ENCODE measurements at places on chromosomes 3 and 15. TPM values are rescaled to one million over a fixed set of nuclear protein-coding genes. Genes with fewer than 3 reads are reported as not detected.
A peak's percentile ranks its signal among the peaks of the same experiment; 100 is the strongest.

APOD gene
- 153 TPM for total RNA-seq

CBLB gene
- 145 TPM for total RNA-seq

IFRD2 gene
- total RNA-seq, result 43.3 TPM

DNA sequence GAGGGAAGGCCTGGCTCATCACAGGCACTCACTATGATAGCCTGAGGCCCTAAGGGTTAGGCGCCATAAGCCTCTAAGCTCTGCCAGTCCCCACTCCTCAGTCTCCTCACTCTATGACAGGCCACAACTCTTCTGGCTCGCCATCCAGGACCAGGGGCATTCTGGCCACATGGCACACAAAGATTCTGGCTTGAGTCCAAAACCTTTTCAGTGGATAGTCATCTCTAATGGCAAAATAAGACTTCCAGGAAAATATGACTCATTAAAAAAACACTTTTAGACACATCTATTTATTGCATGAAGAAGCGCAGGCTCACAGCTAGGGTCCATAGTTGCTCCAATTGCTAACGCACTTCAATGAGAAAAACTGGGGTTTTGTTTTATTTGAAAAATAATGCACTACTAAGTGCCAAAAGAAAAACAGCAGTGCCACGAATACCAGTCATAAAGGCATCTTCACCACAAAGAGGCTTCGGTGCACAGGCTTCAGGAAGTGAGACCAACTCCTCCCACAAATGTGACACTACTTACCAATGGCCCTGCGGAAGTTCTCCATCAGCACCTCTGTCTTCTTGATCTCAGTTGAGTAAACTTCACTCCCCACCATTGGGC lies 11.1 kb downstream of the RUVBL1 start:
- DNase-seq, result no peak

NANOGP8 gene
- total RNA-seq, result not detected

GNL3 gene
- total RNA-seq, result 38.2 TPM

- DNase-seq, result no peak
Measured at GRCh38 chr15:99734575-99734974, 1.3 kb upstream of the LYSMD4 start.

- DNase-seq, result no peak
Measured at GRCh38 chr15:90414408-90415028, 26.5 kb downstream of the IQGAP1 start.

GRCh38 chr15:94587113-94587512 lies 355.8 kb downstream of the MCTP2 start:
- no peak for DNase-seq

DNA sequence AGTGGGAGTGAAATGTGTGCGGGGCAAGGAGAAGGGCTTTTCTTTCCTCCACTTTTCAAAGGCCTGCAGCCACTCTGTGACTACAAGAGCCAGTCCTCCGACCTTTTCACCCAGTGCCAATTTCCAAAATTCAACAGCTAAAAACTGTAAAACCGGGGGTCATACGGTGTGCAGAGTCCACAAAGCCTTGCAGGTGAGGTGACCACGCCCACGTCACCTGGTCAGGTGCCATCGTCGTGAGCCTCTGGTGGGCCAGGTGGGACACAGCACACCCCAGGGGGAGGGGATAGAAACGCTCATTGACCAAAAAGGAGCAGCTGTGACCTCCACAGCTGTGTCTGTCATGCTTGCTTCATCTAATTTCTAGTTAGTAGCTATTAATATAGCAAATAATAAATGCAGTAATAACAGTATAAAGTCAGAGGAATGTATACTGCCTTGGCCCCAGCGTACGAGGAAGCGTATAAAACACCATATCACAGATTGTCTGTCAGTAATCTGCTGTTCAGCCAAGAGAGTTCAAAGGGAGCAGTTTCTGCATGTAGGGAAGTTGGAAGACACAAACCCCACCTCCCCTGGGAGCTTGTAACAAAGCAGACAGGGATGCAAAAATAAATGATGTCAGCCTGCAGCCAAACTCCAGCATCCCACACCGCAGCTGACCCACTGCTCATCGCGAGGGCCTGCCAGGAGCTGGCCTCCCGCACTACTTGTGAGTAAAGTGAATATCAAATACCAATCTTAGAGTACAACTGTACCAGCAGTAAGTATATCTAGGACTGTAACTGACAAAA lies 86.7 kb downstream of the VGLL4 start:
- DNase-seq, result no peak

DNA sequence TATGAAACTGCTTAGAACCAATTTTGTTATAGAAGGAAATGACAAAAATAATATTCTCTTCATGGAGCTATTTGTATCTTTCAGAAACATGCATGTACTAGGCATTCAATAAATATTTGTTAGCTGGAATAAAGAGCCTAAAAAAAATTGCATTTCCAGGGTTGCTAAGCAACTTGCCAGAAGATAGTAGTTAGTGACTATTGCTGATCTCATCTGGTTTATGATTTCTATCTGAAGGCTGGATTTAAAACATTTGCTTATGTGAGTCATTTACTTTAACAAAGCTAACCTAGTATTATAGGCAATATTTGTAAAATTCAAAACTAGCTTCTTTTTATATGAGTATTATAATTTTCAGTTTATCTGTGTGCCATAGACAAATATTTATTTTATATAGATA lies 78.3 kb downstream of the NAALADL2 start:
- DNase-seq, result no peak

DNAH1 gene
- total RNA-seq, result 21.0 TPM

GRCh38 chr3:132563420-132564069 lies 33.5 kb upstream of the ACKR4 start:
- DNase-seq, result no peak

PAK6 gene
- total RNA-seq, result 0.68 TPM

CFAP91 gene
- total RNA-seq, result not detected

- no peak for DNase-seq
Measured at GRCh38 chr15:92714077-92714476, 58.5 kb upstream of the FAM174B start.

CD96 gene
- 13.7 TPM for total RNA-seq

DNA sequence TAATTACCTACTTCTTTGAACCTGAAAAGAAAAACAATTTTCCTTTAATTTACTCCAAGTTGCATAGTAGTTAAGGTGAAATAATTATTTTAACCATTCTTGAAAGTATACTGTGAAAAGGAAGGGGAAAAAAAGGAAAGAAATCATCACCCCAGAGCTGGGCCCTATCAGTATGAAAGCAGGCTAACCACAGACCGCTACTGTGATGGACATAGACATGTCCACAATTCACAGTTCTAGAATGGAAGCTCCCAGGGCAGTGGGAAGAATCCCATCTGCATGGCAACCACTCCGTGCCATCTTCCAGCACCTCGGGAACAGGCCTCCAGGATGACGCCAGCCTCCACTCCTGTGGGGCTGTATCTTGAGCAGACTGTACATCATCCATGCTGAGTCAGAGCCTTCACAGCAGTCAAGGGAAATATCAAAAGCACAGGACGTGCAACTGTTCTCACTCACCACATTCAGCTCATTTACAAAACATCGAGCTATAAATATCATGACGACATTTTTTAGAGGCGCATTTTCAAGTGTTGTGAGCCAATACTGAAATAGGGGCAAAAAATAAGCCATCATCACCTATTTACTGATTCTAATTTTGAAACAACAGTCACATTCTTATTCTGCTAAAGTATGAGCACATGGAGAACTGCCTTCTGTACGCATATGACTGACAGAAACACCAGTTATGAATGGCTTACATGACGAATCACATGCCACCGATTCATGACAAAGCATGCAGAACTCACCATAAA lies 119.7 kb downstream of the SNRK start:
- DNase-seq, result no peak

SLC51B gene
- total RNA-seq, result not detected

- no peak for DNase-seq
Measured at GRCh38 chr15:90535254-90535653, 5.5 kb downstream of the CRTC3 start.

GRCh38 chr3:72244396-72244795 lies 459.4 kb upstream of the PROK2 start:
- DNase-seq, result no peak

GPR156 gene
- 0.35 TPM for total RNA-seq

DNA sequence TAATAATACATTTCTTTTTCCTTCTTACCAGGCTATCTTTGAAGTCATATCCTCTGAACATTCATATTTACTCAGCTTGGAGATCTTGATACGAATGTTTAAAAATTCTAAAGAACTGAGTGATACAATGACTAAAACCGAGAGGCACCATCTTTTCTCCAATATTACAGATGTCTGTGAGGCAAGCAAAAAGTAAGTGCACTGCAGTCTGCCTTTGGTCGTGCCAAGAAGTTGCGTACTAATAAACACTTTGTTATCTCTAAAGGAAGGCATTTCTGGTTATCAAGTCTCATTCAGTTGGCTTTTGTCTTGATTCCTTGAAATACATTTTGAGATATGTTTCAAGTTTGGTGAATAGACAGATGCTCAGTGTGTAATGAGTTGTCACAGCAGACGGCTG lies 31.6 kb downstream of the ARHGEF26 start:
- no peak for DNase-seq

- no peak for DNase-seq
Measured at GRCh38 chr15:66784174-66784573, 82.1 kb downstream of the SMAD6 start.

DNA sequence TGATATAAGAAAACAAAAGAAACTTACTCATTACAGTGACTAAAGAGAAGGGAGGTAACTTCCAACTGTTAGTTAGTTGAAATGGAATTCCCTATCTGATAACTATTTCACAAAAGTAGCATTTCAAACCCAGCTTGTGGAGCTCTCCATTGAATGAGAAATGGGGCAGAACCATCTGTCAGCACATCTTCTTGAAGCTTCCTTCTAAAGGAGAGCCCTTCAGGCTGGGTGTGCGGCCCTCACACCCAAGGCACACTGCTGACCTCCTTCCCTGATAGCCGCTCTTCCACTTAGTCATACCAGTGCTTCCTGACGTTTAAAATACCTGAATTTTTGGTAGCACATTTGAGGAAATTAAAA lies 28.1 kb upstream of the VEPH1 start:
- no peak for DNase-seq

SKOR1 gene
- total RNA-seq, result 0.78 TPM

PML gene
- total RNA-seq, result 77.2 TPM

DNA sequence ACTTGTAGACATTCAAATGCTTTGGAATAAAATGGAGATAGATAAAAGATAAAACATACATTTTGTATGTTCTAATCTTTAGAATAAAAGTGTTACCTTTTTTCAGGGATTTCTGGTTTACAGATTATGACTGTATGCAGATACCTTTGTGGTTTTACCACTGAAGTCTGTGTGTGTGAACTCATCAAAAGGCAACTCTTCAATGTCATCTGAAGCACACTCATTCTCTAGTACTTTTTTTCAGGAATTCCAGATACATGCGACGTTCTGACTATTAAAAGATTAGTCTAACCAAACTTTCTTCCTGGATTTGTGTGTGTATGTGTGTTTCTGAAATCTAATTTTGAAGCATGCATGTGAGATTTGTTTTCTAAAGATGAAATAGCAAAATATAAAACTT lies 188.6 kb downstream of the NLGN1 start:
- DNase-seq, result no peak

GRCh38 chr3:129052675-129053074 lies 7.9 kb upstream of the GP9 start:
- no peak for DNase-seq

DNA sequence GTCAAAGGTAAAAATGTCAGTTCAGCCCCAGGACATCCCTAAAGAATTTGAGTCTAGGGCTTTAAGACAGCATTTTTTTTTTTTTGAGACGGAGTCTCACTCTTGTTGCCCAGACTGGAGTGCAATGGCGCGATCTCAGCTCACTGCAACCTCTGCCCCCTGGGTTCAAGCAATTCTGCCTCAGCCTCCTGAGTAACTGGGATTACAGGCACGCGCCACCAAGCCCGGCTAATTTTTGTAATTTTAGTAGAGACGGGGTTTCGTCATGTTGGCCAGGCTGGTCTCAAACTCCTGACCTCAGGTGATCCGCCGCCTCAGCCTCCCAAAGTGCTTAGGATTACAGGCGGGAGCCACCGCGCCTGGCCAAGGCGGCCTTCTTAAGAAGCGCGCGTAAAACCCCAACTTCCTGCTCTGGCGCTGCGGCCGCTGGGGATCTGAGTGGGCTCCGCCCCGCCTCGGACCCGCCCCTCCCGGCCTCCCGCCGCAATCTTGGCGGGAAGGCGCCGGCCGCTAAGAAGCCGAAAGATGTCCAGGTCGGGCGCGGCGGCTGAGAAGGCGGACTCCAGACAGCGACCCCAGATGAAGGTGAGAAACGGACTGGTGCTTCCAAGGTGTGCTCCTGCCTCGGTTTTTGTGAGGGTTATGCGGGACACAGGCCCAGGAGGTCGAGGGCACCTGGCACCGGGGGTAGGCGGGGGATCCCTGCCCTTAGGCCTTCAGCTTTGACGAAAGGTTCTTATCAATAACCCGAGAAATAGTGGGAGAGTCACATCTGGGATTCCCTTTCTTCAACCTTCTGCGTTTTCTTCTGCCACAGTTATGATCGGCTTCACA lies at the start of gene WDR76:
WDR76 (plus strand) TSS at position 495 of the 834 bp plus-strand sequence; CDS start at position 526, 31 bp downstream.
- peak; percentile 32 for DNase-seq

GRCh38 chr15:92454555-92455105 lies 60.9 kb downstream of the ST8SIA2 start:
- no peak for DNase-seq

GRCh38 chr3:46110701-46111493 lies 83.6 kb upstream of the XCR1 start:
- no peak for DNase-seq

P4HTM gene
- total RNA-seq, result 57.6 TPM

DNA sequence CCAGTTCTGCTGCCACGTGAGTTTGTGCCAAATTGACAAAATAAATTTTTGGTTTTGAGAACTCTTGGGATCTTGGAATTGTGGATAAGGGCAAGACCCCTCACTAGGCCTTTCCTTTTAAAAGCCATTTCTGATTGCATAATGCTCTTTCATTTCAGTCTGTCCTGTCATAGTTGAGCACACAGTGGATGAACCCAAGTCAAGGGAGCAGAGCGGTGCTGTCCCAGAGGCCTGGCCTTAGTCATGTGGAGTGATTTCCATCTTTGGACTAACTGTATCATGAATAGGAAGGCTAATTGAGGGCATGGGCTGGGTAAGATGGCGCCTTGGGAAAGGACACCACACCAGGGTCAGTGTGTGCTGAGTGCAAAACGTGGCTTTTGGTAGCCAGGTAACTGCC lies 304.0 kb downstream of the UACA start:
- no peak for DNase-seq

- no peak for DNase-seq
Measured at GRCh38 chr3:196124608-196125007, 42.7 kb upstream of the TFRC start.

DNA sequence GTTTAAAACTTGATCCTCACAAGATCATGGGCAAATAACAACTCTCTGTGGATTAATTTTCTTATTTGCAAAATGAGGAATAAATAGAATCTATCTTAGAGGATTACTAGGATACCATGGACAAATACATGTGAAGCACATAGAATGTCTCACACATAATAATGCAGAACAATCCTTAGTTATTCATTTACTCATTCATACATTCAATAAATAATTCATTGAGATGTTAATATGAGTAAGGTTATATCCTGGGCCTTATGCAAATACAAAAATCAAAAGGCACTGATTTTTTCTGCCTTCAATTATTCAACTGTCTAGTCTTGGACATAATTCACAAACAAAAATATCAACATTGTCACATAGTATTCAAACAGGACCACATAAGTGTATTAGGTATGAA lies 654.1 kb downstream of the MECOM start:
- no peak for DNase-seq

- no peak for DNase-seq
Measured at GRCh38 chr3:120072867-120073525, 21.3 kb downstream of the GSK3B start.

SERINC4 gene
- not detected for total RNA-seq

PRICKLE2 gene
- 42.3 TPM for total RNA-seq

- peak; percentile 66 for DNase-seq
Measured at GRCh38 chr3:134485075-134485717, 589 bp downstream of the ANAPC13 start.

CHDH gene
- 8.4 TPM for total RNA-seq

AVEN gene
- 26.5 TPM for total RNA-seq
